ENCODE measurements at places on chromosomes 11 and 22.
A peak's percentile ranks its signal among the peaks of the same experiment; 100 is the strongest.

- peak; percentile 60 for DNase-seq
Observed at GRCh38 chr11:2758751-2759150, 59.0 kb upstream of the KCNQ1OT1 start.

DNA sequence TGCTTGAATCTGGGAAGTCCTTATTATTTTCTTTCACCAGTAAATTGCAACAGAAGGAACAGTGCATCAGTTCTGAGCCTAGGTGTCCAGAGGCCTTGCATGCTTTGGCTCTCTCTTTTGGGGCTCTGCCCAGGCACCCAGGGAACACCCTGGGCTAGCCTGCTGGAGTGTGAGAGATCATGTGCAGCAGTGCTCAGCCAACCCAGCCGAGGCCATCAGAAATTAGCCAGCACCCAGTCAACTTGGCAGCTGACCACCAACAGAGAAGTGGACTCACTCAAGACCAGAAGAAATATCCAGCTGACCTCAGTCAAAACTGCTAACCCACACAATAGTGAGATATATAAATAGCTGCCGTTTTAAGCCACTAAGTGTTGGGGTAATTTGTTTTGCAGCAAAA lies 11.2 kb upstream of the P4HA3 start:
- DNase-seq, result peak; percentile 86

GRCh38 chr11:32297611-32298011 lies 137.7 kb downstream of the WT1 start:
- DNase-seq, result no peak

- DNase-seq, result no peak
Observed at GRCh38 chr11:12269104-12269441, 108.3 kb upstream of the PARVA start.

DNA sequence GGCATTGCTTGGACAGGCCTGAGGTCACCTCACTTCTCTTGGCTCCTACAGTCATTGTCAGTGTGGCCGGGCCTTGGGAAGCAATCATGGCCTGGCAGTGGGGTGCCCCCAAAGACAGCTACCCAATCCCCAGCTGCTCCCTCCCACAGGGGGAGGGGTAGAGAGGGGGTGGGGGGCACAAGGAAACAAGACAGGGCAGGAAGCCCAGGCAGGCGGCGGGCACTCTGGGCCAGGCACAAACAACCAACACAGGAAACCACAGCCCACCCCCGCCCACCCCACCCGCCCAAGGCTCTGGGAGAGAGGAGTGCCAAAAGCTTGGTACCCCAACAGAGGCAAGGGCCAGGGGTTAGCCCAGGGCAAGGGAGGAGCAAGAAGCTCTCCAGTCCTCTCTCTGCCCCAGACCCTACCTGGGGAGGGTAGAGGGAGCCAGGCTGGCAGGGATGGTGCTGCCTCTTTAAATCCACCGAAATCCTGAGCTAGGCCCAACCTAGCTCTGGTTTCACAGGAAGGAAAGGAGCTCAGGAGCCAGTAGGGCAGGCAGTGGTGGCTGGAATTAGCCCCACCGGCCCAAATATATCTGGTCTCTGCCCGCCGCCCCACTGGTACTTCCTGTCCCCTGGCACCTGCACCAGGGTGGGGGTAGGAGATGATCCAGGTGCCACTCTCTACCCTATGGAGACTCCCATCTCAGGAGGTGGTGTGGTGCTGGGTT lies 12.2 kb downstream of the BCL9L start:
- DNase-seq, result no peak

DNA sequence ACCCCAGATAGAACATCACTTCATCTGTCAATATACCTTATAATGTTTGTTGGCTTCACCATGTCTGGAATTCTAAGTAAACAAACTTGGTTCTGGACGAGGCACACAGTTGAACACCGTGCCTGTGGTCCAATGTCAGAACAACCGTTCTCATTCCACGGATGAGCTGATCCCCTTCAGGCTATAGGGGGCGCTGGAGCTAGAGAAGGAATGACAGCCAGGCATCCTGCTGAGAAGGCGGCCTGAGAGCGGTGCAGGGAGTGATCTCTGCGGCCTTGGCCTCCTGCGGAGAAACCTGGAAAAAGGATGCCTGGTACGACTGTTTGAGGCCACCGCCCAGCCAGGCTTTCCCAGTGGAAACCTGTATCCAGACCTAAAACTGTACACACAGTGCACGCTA lies 48.7 kb downstream of the FDX1 start:
- DNase-seq, result no peak

- DNase-seq, result no peak
Observed at GRCh38 chr11:10329935-10330334, 25.1 kb downstream of the ADM start.

DNA sequence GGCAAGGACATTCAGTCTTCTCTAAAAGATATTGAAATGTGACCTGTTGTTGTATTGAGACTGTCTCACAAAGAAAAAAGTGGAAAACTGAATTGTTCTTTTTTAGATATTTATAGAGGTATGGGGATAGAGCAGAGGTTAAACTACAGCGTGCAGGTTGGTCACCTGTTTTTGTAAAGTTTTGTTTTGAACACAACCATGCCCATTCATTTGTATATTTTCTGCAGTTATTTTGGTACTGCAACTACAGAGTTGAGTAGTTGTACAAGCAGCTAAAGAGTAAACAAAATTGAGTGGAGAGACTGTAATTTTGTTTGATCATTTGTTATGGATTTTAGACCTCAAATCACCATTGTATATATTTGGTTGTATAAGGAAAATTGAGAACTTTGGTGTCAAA lies 11.3 kb downstream of the EED start:
- DNase-seq, result no peak

- peak; percentile 73 for DNase-seq
Observed at GRCh38 chr11:44632466-44633123, 67.1 kb downstream of the CD82 start.

DNA sequence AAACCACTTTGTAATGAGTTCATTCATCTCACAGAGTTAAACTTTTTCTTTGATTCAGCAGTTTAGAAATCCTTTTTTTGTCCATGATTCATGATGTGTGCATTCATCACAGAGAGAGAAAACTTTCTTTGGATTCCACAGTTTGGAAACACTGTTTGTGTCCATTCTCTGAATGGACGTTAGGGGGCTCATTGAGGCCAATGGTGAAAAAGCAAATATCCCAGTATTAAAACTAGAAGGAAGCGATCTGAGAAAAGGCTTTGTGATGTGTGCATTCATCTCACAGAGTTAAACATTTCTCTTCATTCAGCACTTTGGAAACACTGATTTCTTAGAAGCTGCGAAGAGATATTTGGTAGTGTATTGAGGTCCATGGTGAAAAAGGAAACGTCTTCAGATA lies 155.6 kb upstream of the TRIM48 start:
- DNase-seq, result no peak

GRCh38 chr11:107496011-107496410 lies 38.4 kb upstream of the CWF19L2 start:
- DNase-seq, result no peak

- no peak for DNase-seq
Observed at GRCh38 chr22:32271389-32271788, 16.2 kb upstream of the SLC5A4 start.

GRCh38 chr11:22347857-22348487 lies 9.8 kb downstream of the SLC17A6 start:
- no peak for DNase-seq

DNA sequence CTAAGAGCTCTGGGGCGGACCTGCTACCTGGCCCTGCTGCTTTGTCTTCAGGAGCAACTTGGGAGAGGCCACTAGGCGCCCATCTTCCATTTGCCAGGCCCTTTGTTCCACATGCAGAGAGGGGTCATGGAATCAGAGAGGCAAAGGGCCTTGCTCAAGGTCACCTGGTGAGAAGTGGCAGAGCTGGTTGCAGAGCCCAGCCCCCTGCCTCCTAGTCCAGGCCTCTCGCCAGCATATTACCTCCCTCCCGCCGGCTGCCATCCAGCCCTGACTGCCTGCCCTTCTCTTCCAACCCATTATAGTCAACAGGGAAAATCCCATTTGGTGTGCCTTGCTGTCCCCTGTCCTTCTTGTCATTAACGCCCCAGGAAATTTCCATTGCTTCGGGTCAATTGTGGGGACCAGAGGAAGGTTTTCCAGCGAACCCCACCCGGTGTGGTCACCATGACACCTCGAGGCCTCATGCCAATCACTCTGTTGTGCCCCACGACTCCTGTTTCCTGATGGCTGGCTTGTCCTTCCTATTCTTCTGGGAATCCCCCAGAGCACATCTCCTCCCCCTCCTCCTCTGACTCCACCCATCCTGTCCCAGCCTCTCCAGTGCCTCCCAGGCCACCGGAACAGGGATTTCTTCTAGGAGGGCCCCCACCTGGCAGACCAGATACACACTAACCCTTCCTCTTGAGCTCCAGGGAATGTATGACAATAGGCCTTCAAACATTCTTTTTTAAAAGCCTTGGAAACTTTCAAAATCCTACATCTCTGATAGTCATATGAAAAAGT lies 77.0 kb downstream of the NECTIN1 start:
- no peak for DNase-seq

GRCh38 chr11:123186286-123186685 lies 8.8 kb downstream of the CLMP start:
- DNase-seq, result peak; percentile 35

- no peak for DNase-seq
Observed at GRCh38 chr11:62068730-62069129, 55.1 kb upstream of the INCENP start.

- DNase-seq, result no peak
Observed at GRCh38 chr11:6655020-6655789, 404 bp downstream of the DCHS1 start.

DNA sequence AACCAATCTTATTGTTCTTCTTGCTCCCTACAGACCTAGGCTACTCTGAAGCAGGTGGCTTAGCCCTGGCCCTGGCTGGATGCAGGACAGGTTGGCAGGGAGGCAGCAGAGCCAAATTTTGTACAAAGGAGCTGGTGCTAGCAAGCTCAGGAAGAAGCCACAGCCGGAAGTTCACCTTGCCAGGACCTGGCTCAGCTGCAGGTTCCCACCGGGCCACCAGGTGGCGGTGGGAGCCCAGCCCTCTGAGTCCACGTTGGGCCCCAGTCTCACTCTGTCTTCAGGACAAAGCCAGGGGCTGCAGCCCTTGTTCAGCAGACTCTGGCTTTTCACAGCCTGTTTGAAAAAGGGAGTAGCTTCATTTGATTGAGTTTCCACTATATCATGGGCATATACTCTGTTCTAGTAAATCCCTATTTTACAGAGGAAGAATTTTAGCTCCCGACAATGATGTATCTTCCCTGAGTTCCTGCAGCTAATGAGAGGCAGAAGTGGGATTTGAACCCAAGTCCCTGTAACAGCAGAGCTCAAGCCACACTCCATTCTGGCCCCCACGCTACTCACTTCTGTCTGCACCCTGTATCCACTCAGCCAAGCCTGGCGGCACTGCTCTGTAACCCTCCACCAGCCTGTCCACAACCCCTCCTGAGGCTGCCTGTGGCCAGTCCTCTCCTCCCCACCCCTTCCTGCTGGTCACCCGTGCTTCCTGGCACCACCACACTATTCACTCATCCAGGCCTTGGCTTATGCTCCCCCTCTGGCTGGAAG lies 3.3 kb downstream of the TKFC start:
- DNase-seq, result peak; percentile 91

DNA sequence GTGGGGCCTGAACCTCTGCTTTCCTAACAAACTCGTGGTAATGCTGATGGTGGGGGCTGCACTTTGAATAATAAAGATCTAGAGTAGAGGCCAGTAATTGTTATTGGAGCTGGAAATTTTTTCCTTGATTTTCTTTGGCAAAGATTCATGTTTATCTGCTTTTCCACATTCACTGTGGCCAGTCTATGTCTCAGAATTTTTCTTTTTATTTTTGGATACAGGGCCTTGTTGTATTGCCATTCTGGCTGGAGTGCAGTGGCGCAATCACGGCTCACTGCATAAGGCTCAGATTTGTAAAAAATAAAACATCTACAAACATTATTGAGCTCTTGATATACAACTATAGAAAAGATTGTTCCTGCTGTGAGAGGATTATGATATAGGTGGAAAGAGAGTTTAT lies 1.6 kb downstream of the TMEM135 start:
- no peak for DNase-seq

GRCh38 chr11:115242982-115243381 lies 261.2 kb downstream of the CADM1 start:
- DNase-seq, result no peak

GRCh38 chr22:19834599-19834998 lies 20.1 kb downstream of the GNB1L start:
- DNase-seq, result no peak

DNA sequence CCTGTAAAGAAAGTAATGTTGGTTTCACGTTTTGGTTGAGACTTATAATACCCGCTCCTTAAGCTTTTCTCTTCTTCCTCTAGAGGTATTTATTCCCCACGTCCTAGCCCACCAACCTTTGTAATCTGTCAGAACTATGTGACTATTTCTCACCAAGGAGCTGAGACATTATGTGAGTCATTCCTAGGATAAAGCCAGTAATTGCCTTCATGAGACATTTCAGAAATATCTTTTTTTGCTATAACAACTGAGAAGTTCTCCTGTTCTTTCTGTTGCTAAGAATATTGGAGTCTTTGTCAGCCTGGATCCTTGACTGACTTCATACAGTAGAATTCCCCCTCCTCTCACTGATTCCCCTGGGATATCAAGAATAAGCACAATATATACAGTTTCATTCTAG lies 1497.0 kb upstream of the TENM4 start:
- no peak for DNase-seq

DNA sequence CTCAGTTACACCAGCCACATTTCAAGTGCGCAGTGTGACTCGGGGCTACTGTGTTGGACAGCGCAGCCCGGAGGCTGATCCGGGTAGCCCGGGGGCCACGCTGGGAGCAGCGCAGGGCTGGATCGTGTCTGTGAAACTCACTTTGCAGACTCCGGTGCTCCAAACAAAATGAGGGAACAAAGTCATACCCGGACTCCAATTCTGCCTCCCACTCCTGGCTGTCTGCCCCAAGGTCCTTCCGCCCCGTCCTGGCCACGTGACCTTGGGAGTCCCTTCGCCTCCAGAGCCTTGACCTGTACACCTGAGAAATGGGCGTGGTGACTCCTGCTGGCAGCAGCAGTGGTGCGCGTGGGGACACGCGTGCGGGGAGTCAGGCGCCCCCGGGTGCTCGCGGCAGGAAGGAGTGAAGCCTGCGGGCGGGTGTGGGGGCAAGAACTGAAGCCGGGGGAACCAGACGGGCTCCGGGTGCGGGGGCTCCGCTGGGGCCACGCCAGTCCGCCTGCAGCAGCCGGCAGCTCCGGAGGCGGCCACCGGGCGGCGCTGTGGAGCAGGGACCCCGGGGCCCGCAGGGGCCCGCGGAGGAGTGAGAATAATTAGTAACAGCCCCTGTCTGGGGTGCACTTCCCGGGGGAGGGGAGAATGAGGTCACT lies 42.4 kb downstream of the KCNJ4 start:
- DNase-seq, result peak; percentile 75

- no peak for DNase-seq
Observed at GRCh38 chr11:10067629-10068300, 226.3 kb downstream of the SBF2 start.
